MV-4-11 (cell line): ENCODE measurements at places on chromosomes 16 and 17.

GRCh38 chr17:77499699-77500435 is 359.1 kb downstream of the SEC14L1 start:
- DNase-seq: no peak

GRCh38 chr16:57637424-57637823 is 9.0 kb downstream of the ADGRG1 start:
- DNase-seq: no peak

- DNase-seq: no peak
Measured at GRCh38 chr16:84628226-84628731, 10.4 kb upstream of the COTL1 start.

- no peak for DNase-seq
Measured at GRCh38 chr17:28911411-28912045, 8.6 kb upstream of the DHRS13 start.

DNA sequence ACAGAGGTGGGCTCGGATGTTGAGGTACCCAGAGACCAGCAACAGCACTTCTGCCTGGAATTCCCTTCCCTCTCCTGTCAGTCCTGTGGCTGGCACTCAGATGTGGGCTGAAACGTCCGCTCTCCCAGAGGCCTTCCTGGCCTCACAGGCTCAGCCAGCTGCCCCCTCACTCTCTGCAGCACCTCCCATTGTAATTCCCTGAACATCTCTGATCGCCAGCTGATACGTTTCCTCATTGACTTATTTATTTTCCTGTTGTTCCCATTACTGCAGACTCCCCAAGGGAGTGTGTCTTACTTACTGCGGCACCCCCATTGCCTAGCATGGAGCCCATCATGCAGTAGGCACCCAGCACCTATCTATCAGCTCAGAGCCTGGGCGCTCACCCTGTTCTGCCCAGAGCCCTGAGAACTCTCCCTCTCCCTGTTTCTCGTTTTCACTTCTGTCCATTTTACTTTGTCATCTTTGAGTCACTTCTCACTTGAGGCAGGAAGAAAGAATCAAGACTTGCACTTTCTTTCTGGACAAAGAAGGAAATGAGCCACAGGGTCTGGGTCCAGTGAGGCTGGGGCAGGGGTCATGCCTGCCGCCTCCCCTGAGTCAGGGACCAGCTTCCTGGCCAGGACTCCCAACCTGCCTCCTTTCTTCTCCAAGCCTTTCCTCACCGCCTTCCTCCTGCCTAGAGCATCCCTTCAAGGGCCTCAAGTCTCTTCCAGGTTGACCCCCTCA is 10.2 kb downstream of the CDH5 start:
- DNase-seq: peak; percentile 42

DNA sequence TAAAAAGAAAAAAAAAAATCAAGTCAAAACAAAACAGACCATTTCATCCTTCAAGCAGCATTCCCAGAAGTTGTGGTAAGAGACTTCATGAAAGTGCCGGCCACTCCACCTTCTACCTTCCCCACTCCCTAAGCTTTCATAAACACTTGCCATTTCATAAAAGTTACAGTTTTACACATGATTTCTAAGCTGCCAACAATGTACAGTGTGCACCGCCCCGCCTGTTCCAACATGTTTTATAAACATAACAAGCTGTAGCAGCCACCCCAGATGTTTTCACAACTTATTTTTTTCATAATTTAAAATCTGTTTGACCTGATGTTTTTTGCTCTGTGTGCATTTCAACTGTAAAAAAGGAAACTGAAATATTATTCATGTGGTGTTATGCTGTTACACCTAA is 608.1 kb downstream of the TOX3 start:
- no peak for DNase-seq

DNA sequence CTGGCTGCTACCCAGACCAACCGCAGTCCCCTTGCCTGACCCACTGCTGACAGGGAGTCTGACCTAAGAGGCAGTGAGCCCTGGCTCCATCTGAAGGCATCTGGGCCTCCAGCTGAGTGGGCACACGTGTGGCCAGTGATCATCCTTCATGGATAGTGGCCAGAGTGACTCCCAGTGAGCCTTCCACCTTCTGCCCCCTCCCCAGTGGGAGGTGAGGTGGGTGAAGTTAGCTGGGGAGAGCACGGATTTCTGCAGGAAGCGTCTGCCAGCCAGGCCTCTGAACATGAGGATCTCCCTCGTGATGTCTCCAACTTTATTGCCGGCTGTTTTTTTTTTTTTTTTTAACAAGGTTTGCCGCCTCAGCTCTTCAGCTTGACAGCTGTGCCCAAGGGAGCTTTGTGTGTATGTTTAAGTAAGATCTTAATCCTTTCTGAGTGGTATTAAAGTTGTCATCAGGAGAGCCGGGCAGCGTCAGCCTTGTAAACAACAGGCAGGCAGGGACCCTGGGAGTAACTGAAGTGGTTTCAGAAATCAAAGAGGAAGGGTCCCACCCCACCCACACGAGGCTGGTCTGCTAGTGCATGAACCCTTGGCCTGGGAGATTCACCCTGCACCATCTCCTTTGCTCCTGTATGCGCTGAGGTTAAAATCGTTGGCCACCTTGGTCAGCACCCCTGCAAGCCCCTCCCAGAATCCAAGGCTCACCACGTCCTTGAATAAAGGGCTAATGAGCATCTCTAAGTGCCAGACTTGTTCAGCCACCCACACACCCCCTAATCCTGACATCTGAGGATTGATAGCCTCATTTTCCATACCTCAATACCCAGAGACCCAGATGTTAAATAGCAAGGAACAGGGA is 33.3 kb downstream of the RHBDL3 start:
- no peak for DNase-seq

GRCh38 chr17:5785867-5786509 is 201.7 kb upstream of the NLRP1 start:
- DNase-seq: no peak

DNA sequence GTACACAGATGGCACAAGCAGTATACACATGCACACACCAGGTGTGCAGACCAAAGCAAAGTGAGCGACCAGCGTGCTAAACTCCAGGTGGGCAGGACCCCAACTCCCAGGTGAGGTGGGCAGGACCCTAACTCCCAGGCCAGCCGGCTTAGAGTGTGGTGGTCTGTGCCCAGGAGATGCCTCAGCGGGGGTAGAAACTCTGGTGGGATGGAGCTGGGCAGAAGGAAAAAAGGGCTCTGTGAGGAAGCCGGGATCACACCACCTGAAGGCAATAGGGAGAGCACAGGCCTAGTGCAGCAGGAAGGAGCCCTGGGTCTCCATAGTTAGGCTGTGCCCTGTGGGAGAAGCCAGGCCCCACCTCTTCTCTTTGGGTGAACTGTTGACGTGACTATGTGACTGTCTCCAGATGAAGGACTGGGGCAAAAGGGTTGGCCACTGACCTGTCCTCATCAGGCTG is 1.6 kb upstream of the FOXJ1 start:
- DNase-seq: no peak

- no peak for DNase-seq
Measured at GRCh38 chr17:70251706-70252105, 82.4 kb downstream of the KCNJ2 start.

DNA sequence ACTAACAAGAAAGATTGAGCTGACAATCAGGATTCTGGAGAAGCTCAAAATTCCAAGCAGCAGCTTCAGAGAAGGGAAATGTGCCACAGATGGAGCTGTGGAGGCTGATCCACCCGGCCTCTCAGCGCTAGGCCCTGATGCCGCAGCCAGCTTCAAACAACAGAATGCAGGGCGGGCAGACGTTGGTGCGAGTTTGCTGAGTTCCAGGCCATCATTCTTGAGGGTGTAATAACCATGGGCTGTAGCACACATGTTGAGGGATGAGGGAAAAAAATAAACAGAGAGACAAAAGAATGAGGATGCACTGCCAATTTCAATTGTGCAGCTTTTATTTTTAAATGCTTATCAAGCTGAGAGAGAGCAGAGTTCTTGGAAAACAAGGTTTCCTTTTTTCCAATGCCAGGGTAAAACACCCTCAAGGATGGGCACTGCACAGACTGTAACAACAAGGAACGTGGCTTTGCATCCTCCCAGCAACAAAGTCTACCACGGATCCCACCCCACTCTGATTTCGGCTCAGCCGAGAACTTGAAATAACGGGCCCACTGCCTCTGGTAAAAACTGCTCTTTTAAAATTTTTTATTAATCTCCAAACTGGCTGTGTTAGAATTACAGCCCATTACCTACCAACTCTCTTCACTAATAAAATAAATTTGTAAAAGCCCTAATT is 90.2 kb downstream of the SMG6 start:
- no peak for DNase-seq

- peak; percentile 43 for DNase-seq
Measured at GRCh38 chr17:8151641-8152111, 528 bp downstream of the PER1 start.

- no peak for DNase-seq
Measured at GRCh38 chr16:62625326-62625725, 589.1 kb upstream of the CDH8 start.

GRCh38 chr17:51799981-51800380 is 358.5 kb downstream of the CA10 start:
- DNase-seq: no peak

- DNase-seq: no peak
Measured at GRCh38 chr17:79341222-79341780, 266.7 kb downstream of the ENGASE start.

- no peak for DNase-seq
Measured at GRCh38 chr17:7704601-7705268, at the start of gene EFNB3. Gene EFNB3 (plus strand): TSS chr17:7705202. CDS start chr17:7705599, 397 bp downstream.

DNA sequence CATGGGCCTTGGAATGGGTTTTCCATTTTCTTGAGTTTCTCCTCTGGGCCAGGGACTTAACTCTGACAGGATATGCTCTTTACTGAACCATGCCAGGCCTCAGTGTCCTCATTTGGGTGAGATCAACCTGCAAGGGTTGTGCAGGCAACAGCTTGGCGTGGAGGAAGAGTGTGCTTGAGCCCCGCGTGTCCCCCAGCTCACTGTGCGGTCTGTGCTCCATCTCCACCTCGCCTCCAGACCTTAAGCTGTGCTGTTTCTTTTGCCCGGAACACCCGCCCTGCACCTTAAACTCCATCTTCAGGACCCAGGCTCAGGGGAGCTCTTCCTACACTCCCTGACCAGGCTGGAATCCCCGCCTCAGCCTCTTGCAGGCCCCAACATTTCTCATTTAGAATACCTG is 9.7 kb downstream of the RUSF1 start:
- no peak for DNase-seq
